Left ventricle myocardium inferior (tissue), 1 donor: ENCODE measurements at places on chromosomes 5 and 9. TPM values are rescaled to one million over a fixed set of nuclear protein-coding genes. Genes with fewer than 3 reads are reported as not detected.

DNA sequence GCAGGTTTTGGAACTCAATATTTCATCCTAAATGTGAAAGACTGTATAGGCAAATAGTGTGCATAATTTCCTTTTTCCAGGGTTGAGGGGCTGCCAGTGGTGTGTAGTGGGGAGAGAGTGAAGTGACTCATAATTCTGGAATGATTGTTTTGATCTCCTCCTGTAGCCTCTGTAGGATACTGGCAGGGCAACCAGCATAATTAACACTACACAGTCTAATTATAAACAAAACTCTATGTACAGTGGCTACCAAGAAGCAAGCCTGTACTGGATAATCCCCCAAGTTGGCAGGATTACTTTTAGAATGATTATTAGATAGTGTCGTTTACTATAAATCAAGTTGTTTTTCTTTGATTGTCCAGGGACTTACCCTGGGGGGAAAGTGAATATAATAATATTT lies 32.2 kb downstream of the LNPEP start:
- no peak for DNase-seq

DNA sequence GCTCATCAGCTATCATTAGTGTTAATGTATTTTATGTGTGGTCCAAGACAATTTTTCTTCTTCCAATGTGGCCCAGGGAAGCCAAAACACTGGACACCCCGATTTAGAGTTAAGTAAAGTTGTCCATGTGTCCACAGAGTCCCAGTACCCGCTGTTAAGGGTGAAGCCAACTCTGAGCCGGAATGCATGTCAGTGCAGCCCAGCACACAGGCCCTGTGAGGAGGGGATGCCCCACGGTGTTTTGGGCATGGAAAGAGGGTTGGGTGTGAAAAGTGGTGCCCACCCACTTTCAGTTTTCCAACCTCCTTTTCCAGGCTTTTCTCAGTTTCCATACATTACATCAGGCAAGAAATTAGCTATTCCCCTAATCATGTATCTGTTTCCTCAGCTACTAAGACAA lies 24.4 kb downstream of the SHC3 start:
- DNase-seq, result no peak

DNA sequence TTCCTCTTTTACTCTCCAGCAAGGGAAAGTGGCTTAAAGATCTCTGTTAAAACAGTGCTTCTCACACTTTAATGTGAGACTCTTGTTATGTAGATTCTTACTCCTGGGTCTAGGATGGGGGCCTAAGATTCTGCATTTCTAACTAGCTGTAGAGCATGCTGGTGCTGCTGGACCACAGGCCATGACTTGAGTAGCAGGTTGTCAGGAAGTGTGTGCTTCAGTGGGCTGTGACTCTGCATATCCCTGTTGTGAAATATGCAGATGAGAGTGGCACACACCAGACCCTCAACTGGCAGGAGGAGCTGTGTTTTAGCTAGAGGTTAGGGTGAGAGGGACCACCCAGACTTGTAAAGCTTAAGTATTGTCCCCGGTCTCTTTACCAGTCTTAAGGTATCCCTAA lies 191.1 kb upstream of the DMRT1 start:
- DNase-seq, result no peak

DNA sequence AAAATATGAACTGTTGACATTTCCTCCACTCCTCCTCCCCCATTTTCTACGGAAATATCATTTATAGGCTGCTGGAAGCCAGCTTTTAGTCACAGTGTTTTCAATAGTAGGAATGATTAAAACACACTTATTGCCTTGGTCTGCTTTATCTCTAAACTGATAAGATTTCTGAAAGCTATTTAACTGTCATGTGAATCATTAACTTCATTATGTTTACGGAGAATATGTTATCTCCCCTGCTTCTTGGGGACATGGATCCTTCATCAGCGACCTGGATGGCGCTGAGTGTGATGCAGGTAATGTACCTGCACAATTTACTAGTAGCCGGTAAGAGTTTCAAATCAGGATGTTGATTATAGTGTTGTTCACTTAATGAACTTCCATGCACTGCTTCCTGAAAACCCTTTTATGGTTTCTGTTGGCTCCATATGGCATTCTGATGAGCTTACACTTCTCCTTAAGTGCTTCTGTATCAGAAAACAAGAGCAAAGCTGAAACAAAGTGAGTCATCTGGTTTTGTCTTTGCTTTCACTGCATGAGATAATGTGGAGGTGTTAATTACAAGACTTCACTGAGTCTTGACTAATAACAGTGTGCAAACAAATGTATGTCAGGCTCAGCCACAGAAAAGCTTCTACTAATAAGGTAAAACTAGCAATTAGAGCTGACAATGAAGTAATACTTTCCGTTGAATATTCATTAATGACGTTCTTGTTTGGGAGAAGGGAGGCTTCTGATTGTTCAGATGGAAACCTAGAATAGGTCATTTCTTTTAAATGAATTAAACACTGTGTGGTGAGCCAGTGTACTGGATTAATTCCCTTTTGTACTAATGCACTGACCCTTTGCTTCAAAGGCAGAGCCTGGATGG lies 162.4 kb upstream of the ZNF608 start:
- DNase-seq, result no peak

DNA sequence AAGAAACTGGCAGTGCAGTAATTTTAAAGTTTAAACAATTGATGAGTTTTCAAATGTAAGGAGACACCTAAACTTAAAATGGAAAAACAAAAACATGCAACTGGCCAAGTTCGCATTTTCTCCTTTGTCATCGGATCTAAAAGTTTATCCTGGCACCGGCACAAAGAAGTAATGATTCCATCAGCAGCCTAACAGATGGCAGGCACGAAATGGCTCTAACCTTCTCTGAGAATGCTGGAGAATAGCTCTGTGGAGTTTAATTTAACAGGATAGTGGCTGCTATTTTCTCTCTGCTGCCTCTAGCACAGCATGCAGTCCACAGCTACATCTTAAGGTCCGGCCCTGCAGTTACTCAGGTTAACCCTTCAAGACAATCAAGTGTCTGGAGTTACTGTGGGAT lies 82.2 kb downstream of the PRELID2 start:
- no peak for DNase-seq

- DNase-seq, result no peak
These were observed 246.9 kb downstream of the FANCC start for GRCh38 chr9:95070549-95071021.

- no peak for DNase-seq
These were observed 73.6 kb downstream of the ZSWIM6 start for GRCh38 chr5:61405511-61406295.

DNA sequence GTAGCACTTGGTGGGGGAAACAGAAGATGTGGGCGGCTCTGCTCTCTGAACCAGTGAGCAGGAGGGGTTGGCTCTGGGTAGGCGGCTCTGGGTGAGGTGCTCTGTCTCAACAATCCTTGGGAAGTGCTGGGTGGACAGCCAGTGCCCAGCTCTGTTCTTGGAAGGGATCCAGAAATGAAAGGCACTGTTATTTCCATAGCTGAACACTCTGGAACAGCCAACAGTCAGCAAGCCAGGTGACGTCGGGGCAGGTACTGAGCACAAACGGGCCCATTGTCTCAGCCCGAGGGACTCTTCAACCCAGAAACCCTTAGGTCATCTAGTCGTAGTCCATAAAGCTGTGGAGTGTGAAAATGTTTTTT lies 36.3 kb downstream of the OLFM1 start:
- DNase-seq, result no peak

DNA sequence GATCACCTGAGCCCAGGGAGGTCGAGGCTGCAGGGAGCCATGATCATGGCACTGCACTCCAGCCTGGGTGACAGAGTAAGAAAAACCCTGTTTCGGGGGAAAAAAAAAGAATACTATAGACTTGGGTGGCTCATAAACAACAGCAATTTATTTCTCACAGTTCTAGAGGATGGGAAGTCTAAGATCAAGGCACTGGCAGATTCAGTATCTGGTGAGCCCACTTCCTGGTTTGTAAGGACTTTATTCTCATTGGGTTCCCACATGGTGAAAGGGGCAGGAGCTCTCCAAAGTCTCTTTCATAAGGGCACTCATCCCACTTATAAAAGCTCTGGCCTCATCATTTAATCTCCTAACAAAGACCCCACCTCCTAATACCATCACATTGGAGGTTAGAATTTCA lies 8.7 kb downstream of the HINT1 start:
- DNase-seq, result no peak

- DNase-seq, result no peak
These were observed 2.0 kb upstream of the MTX3 start for GRCh38 chr5:79992891-79993657.

GRCh38 chr5:154722936-154723335 lies 32.2 kb upstream of the LARP1 start:
- no peak for DNase-seq

Gene DPYSL3
- 20.7 TPM for total RNA-seq

Gene KIF20A
- 0.77 TPM for total RNA-seq

Gene C5orf58
- total RNA-seq, result 1.0 TPM

Gene CMBL
- total RNA-seq, result 50.4 TPM
